ENCODE measurements at places on chromosomes 16 and 17. TPM values are rescaled to one million over a fixed set of nuclear protein-coding genes. Genes with fewer than 3 reads are reported as not detected.

DNA sequence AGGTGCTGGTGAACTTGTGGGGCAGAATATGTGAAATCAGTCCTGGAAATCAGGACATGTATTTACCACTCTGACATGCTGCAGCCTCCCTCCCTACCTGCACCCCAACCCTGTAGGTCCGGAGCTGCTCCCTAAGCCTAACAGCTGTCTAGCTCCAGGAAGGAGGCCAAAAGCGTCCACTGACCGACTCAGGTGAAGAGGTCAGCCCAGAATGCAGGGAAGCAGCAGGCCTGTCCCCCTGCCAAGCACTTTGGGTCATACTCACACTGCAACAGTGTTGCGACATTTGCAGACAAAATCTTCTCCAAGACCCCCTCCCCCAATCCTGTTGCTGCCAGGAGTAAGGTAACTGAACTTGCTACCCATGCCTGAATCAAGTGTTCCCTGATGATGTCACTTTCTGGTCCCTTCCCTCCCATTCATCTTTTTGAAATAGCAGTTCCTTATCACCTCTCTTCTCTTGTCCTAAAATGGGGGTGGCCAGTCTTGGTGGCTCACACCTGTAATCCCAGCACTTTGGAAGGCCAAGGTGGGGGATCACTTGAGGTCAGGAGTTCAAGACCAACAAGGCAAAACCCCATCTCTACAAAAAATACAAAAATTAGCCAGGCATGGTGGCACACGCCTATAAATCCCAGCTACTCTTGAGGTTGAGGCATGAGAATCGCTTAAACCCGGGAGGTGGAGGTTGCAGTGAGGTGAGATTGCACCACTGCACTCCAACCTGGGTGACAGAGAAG, 1.3 kb upstream of the ACLY start:
- DNase-seq, result no peak

CTF1 gene
- polyA plus RNA-seq, result not detected

DNA sequence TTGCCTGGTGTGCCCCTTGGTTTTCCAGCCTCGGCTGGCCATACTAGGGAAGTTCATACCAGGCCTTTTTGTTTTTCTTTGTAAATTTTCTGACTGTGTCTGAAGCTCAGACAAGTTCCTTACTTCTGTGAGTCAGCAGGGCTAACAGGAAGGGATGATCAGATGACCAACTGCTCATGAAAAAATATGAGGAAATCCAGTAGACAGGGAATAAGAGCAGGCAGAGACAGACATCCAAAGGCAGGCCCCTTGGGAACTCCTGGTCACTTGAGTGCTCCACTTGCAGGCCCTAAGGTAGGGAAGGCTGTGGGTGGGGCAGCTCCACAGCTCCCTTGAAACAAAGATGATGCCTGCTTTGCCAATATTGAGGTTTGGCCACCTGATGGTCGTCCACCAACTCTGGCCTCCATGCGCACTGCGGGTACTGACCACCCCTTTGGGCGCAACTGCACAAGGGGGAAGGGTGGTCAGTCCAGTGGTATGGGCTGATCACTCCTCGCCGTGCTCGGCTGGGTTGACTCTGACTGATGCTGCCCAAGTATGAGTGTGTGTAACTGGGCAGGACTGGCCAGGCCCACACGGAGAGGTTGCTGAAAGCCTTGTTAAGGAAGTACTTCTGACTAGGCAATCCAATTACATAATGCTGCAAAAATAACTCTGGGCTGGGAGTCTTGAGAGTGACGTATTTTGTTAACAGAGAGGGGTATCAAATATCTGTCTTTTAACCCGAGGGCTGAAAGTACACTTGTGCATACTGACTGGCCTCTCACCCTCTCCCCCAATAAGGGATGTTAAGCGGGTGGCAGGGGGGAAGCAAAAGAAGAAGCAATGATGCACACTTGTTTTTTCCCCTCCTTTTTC, 20.8 kb upstream of the ZFHX3 start:
- no peak for DNase-seq

GRCh38 chr16:21723532-21723931, 59.8 kb downstream of the OTOA start:
- no peak for DNase-seq

DNA sequence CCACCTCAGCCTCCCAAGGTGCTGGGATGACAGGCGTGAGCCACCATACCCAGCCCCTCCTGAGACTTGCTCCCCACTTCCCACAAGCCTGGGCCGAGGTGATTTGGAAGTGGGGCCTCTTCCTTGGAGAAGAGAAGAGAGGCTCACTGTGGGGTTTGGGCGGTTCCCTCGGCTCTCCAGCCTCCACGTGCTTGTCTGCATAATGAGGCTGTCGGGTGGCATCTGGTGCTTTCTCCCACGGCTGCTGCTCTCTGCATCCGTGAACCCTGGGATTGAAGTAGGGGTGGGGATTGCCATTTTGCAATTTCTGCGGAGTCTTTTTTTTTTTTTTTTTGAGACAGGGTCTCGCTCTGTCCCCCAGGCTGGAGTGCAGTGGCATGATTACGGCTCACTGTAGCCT, 101.4 kb downstream of the RAP1GAP2 start:
- no peak for DNase-seq

DNA sequence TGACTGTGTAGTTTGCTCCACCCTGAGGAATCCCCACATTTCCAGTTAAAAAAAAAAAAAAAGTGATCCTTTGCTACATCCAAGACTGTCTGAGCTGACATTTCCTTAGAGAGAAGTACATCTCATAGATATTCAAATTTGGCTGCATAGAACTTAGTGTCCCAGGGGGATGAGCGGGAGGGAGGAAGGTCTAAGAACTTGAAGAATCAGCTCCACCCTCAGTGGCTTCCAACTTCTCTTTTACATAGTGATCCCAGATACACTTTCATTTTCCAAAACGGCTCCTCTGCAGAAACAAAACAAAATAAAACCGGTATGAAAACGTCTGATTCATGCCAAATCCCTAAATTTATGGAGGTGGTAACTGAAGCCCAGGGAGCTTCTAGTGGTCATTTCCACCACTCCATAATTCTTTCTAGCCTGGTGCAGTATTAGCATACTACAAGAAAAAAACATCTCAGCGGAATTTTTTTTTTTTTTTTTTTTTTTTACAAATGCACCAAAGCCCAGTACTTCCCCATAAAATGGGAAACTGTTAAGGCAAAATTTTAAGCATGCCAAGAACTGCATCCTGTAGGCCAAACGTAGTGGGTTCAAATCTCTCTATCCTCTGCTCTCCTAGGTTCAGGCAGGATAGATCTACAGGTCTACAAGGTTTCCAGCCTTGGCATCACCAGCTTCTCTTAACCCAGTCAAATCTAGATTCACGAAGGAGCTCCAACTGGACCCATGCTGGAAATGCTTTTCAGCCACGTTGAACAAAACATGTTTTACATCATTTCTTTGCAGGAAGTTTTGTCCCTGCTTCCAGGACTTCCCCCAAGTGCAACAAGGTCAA, 29.3 kb downstream of the MAF start:
- DNase-seq, result no peak

GRCh38 chr16:85778873-85779272, 20.5 kb downstream of the EMC8 start:
- no peak for DNase-seq

DNA sequence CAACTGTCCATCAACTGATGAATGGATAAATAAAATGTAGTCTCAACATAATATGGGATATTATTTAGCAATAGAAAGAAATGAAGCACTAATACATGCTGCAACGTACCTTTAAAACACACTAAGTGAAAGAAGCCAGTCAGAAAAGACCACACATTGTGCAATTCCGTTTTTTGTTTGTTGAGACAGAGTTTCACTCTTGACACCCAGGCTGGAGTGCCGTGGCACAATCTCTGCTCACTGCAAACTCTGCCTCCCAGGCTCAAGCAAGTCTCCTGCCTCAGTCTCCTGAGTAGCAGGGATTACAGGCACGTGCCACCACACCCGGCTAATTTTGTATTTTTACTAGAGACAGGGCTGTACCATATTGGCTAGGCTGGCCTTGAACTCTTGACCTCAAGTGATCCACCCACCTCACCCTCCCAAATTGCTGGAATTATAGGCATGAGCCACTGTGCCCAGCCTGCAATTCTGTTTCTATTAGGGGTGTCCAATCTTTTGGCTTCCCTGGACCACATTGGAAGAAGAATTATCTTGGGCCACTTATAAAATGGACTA, 40.1 kb downstream of the SCNN1B start:
- DNase-seq, result no peak

KRT222 gene
- not detected for polyA plus RNA-seq

- no peak for DNase-seq
Observed at GRCh38 chr16:46737621-46738214, 10.4 kb downstream of the MYLK3 start.

TSNAXIP1 gene
- 0.63 TPM for polyA plus RNA-seq

ERN1 gene
- polyA plus RNA-seq, result 14.1 TPM

- no peak for DNase-seq
Observed at GRCh38 chr16:60463986-60464385, 1572.3 kb downstream of the CDH8 start.

- no peak for DNase-seq
Observed at GRCh38 chr16:29848420-29849297, 14.4 kb downstream of the CDIPT start.

- no peak for DNase-seq
Observed at GRCh38 chr16:84448444-84448843, 56.0 kb downstream of the MEAK7 start.

DNA sequence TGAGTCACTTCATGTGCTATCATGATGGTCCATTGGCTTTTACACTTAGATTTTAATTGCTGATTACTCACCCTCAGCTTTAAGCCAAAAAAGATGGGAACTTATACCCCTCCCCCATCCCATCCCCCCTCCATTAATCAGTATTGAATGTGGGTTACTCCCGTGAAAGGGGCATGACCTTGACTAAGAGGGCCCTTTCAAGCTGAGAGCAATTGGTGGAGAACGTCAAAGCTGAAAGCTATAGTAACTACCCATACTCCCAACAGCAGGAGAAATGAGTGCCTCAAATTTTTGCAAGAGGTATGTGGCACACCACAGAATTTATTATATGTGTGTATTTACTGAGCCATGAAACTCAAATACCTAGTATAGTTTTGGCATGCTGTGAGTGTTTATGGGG, 99.7 kb upstream of the CDH8 start:
- no peak for DNase-seq

TOP2A gene
- 241 TPM for polyA plus RNA-seq

DNA sequence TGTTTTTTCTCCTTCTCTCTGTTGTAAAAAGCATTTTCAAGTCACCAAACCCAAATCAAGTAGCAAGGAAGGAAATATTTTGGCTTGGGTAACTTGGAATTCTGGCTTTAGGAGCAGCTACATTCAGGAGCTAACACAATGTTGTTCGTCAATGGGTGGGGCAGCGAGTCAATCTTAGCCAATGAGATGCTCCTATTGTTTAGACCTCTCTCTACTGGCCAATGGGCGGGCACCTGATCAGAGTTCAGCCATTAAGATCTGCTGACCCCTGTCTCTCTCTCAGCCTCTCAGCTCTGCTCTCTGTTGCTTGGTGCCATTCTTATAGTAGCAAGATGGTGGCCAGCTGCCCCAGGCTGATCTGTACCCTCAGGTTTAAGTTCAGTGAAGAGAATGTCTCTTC, 83.2 kb downstream of the IRX3 start:
- DNase-seq, result no peak

GRCh38 chr17:51322390-51323029, 62.2 kb downstream of the UTP18 start:
- no peak for DNase-seq

GRCh38 chr16:80158766-80159165, 382.0 kb upstream of the DYNLRB2 start:
- DNase-seq, result no peak

DNA sequence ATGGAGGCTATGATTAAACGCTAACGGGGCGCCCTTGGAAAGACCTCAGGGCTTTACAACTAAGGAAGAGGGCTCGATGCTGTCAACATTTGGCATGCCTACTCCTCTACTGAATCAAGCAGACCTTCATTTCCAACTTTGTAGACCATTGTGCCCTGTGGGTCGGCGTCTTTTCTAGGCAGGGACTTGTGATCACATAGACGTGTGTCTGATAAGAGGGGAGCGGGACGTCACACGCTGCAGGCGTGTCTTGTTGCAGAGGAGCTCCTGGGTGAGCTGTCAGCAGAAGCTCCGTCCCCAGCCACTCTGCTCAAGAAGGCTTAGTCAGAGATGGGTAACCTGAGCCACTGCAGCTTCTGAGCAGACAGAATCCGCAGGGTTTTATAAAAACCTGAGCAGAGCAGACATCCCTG, 2.8 kb downstream of the MAPK8IP3 start:
- no peak for DNase-seq

- DNase-seq, result no peak
Observed at GRCh38 chr17:19533036-19533717, 477 bp upstream of the SLC47A1 start.

GRCh38 chr17:50190293-50190602, 11.2 kb downstream of the COL1A1 start:
- no peak for DNase-seq
